ENCODE measurements at places on chromosomes 7 and 10. TPM values are rescaled to one million over a fixed set of nuclear protein-coding genes. Genes with fewer than 3 reads are reported as not detected.

The KAZALD1 gene
- total RNA-seq, result 2.7 TPM

The NUTM2E gene
- 0.53 TPM for total RNA-seq

The C10orf90 gene
- total RNA-seq, result 3.5 TPM

The RBP3 gene
- total RNA-seq, result not detected

The POLR2J2 gene
- 0.27 TPM for total RNA-seq

All from A549 treated with CORT108297 at 1 μM for 4 hours (cell line).